HCEC 1CT (cell line): ENCODE measurements at places on chromosomes 16 and 17.

DNA sequence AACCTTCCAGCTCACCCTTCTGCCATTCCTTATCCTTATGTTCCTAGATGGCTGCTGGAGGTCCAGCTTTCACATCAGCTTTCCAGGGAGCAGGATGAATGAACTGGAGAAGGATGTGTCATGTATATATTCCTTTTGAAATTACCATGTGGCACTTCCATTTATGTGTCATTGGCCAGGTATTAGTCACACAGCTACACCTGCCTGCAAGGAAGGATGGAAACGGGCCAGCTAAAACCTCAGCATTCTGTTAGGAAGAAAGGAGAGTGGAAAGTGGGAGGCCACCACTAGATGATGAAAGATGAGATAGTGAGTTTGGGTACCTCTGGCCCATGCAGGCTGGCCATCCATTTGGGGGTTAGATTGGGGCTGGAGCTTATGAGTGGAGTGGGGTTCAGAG, 67.5 kb downstream of the KSR1 start:
- DNase-seq: no peak

GRCh38 chr16:66961065-66961744, at the start of gene CES3:
Gene CES3, plus strand, starts transcription at chr16:66961266. Its CDS starts 42 bp downstream, at chr16:66961308.
- DNase-seq: peak; percentile 71

DNA sequence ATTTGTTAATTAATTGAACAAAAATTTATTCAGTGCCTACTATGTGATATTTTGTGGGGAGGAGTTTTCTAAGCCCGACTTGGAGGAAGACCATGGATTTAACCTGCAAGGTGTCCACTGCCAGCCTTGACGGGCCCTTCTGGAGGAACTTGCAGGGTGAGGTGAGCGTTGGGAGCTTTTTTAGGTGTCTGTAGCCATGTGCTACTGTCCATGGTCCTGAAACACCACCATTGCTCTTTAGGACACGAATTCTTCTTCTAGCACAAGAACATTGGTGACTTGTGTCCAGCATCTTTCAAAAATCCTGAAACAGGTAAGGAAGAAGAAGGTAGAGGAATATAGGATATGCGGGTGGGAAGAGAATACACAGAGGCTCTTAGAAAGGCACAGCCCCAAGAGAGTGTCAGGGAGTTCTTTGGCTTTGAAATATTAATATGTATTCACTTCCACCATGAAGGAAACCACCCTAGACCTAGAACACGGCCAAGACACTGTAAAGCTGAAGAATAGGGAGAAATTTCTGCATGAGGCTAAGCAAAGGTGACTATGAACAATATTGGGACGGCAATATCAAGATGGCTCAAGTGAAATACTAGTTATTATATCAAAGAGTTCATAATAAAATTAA, 27.9 kb upstream of the OR4D1 start:
- DNase-seq: peak; percentile 3

DNA sequence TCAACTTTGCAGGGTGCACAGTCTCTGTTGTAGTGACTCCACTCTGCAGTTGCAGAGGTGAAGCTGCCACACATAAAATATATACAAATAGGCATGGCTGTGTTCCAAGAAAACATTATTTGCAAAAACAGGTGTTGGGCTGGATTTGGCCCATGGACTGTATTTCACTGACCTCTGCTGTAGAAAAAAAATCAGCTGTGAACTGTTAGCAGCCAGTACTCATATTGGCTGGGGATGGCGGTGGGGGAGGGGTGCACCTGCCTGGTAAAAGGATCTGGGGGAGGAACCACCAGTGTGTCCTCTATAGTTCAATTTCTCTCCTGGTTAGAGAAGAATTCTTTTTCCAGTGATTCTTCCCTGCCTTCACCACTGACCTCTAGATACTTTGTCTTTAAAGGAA, 50.0 kb downstream of the SHISA9 start:
- no peak for DNase-seq

DNA sequence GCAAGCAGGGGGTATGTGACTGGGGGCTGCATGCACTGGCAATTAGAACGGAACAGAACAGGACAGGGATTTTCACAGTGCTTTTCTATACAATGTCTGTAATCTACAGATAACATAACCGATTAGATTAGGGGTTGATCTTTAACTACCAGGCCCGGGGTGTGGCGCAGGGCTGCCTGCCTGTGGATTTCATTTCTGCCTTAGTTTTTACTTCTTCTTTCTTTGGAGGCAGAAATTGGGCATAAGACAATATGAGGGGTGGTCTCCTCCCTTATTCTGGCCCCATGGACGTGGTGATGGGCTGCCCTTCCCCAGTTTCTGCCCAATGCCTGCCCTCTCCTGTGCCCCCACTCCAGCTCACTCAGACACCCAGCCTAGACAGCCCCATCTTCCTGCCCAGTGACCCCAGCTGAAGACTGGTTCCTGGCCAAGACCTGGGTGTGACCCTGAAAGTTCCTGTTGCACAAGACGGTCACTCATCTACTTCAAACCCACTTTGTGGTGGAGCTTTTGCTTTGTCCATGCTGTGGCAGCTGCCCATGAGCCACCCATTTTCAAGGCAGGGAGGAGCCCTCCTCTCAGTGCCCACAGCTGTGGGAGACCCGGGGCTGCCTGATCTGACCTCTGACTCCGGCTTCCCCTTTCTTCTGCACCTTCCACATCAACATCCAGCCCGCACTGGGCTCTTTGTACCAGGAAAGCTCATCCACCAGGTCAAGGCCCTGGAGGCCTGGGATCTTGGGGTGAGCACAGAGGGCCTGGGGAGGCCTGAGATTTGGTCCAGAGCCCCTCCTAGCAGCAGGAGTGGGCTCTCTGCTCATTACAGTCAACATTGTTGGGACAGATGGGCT, 18.6 kb downstream of the ALOX12B start:
- DNase-seq: no peak

DNA sequence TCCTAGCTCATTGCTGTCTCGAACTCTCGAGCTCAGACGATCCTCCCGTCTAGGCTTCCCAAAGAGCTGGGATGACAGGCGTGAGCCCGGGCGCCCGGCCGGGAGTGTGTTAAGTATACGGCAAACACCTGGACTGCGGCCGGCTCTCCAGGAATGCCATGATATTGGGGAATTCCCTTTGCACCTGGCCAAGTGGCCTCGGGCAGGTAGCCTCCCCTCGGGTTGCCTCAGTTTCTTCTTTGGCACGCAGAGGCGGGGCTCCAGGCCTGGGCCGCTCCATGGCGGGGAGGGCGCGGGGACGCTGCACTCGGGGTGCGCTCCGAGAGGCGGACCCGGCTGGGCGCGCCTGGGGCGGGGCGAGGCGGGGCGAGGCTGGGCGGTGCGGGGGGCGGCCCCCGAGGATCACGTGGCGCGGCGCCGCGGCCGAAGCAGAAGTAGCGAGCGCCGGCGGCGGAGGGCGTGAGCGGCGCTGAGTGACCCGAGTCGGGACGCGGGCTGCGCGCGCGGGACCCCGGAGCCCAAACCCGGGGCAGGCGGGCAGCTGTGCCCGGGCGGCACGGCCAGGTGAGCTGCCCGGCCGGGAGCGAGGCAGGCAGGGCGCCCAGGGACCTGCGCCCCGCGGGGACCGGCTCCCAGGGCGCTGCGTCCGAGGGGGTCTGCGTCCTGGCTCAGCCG, at the start of gene PLCG2:
Gene PLCG2, plus strand, starts transcription at position 431 of the 675 bp plus-strand sequence. CDS start 6,699 bp downstream, outside the sequence.
- DNase-seq: peak; percentile 25

DNA sequence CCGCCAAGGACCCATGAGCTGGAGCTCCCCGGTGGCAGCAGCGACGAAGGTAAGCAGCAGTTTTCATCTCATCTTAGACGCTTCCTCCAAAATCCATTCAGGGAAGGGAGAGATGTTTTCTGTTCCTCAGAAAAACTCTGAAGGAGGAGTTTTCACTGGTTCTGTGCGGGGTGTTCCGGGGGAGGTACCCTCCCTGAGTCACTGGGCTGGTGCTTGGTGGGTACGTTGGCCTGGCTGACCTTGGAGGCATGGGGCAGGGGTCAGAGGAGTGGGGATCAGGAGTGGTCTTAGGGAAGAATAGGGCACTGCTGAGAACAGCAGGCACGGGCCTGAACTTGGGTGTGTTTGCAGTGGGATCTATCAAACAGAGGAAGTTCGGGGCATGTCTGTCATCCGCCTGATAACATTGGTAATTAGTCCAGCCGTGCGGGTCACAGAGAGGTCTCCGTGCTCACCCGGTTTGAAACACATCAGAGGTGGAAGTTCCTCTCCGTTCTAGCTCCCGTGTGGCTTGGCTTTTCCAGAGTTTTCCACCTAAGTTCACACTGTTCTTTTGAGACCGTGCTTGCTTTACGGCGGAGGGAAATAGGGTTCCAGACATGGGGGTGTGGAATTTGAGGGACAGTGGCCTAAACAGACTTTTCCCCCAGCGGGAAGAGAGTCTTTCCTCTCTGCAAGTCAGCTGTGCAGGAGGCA, 59.6 kb upstream of the CIBAR2 start:
- no peak for DNase-seq

DNA sequence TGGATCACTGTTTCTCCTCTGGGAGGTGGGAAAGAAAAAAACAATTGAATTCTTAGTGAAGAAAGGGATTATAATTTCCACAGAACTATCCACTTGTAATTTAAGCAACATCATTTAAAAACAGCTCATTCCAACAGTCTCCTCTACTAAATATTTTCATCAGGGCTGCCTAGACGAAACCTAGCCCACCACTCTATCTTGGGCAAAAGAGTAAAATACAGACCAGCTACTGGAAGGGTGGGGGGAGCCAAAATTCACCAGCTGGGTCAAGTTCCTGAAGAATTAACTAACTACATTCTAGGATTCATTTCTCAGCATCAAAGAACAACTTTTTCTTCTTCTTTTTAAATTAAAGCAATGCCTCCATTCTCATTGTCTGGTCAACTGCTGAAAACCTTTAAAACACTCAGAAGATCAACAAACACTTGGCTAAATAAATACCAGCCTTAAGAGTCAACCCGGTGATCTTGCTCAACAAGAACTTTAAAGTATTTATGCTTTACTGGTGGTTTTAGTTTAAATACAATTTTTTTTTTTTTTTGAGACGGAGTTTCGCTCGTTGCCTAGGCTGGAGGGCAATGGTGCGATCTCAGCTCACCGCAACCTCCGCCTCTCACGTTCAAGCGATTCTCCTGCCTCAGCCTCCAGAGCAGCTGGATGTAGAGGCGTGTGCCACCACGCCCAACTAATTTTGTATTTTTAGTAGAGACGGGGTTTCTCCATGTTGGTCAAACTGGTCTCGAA, 25.2 kb downstream of the KANSL1 start:
- peak; percentile 69 for DNase-seq

- no peak for DNase-seq
Observed at GRCh38 chr16:1310832-1311200, 1.4 kb downstream of the UBE2I start.

DNA sequence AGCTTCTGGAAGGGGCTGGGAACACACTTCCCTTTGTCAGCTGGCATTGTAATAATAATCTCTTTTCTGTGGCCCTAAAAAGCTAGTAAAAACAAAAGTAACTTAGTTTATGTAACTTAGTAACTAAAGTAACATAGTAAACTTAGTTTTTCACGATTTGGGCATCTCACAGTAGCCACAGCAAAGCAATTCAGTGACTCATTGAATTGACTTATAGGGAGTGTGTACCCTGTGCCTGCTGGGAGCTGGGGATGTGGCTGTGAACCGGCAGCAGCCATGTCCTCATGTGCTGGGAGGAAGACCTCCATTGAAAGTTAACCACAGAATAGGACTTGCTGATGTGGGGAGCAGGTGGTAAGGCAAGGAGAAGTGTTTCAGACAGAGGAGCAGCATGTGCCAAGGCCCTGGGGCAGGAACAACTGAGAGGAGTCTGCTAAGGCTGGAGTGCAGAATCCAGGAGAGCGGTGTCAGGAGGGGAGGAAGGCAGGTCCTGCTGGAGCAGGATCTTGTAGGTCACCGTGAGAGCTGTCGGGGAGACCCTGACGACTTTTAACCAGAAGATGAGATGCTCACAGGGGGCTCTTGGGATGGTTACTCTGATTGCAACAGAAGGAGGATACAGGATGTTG, 112.8 kb downstream of the PLCG2 start:
- DNase-seq: no peak
